ENCODE measurements at places on chromosomes 7 and 10.

DNA sequence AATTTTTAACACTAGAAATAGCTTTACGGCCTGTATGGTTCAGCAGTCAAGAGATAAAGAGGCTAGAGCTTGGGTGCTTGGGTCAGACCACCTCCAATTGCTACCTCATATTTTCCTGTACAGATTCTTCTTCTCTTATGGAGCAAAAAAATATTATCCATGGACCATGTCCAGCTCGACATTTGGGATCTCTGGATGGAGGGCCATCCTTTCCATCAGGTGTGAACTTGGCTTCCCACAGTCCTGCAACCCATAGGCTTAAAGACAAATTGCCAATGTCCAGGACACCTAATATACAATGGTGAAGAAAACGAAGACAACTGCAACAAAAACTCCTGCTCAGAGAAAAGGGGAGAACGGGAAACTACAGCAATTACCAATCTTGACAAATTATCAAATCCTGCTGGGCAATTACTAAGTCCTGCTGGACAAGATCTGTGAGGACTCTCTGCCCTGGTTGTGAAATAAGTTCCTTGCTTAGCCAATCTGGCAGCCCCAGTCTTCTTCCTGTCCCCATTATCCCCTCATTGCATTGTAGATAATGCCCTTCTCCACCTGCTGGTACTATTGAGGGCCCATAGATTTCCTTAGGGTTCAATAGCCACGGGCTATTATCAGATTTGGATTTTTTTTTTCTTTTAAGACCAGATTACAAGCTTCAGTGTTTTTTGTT is 42.0 kb upstream of the BRAF start:
- DNase-seq, result no peak

DNA sequence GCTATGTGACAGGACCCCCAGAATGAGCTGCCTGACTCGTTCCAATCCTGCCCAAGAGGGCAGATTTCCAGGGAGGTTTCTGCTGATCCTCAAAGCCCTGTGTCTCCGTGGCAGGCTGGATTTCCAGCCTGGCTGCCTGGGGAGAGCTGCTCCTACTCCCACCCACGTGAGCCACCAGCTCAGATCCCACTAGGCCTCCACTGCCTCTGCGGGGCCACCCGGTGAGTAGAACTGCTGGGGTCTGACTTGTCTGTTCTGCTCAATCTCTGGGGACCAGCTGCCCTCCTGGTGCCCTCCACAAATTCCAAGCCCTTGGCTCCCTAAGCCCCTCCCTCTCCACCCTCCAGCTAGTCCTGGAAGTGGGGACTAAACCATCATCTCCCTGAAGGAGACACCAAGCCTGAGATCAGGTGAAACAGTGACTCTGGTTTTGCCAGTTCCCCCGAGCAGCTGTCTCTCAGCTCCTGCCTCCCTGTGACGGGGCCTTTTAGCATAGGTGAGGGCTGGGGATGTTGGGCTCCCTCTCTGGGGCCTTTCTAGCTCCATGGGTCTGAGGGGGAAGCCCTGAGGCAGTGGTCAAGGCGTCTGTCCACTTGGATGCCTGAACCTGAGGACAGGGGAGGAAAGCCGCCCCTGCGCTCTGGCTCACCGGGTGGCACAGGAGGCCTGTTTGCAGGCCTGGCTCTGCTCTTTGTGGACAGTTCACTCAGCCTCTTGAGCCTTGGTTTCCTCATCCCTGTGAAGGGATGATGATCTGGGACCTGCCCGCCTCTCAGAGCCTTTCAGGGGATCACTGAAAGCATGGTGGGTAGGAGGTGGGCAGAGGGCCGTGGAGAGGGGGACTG is 5.6 kb downstream of the FAM241B start:
- DNase-seq, result no peak

DNA sequence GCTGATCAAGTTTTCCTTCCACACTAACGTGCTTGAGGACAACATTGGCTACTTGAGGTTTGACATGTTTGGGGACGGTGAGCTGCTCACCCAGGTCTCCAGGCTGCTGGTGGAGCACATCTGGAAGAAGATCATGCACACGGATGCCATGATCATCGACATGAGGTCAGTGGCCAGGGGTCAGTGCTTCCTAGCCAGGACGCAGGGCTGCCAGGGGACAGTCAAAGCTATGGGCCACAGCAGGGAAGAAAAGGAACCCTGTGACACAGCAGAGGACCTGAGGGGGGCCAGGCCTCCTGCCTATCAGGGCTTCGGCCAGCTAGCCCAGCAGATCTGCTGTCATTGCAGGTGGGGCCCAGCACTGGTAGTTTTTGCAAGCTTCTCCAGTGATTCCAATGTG is 5.2 kb downstream of the RBP3 start:
- DNase-seq, result no peak

- DNase-seq, result peak; percentile 54
Measured at GRCh38 chr7:24757353-24758275, at the start of gene GSDME. TSS of gene GSDME (minus strand) at chr7:24757464. CDS start at chr7:24749774, 7,690 bp downstream.

DNA sequence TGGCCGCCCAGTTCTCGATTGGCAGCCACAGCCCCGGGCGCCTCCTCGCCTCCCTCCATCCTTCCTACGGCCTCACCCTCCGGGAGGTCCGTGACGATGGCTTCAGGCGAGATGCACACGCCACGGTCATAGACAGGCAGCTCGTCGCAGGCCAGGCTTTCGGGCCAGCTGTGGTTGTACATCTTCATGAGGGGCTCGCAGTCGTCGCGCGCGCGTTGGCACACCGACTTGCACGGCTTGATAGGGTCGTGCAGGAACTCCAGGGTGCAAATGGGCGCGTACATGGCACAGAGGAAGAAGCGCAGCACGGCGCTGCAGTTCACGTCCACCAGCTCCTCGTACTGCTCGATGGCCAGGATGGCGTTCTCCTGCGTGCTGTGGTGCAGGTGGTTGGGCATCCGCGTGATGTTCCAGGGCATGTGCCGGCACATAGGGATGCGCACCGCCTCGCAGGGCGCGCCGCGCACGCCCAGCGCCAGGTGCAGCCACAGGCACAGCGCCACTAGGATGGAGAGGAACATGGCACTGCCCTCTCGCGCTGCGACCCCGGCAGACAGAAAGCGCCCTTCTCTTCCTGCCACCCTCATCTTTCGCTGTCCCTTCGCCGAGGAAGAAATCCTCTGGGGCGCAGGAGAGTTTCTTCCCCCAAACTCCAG is 472 bp downstream of the SFRP4 start:
- DNase-seq, result no peak

DNA sequence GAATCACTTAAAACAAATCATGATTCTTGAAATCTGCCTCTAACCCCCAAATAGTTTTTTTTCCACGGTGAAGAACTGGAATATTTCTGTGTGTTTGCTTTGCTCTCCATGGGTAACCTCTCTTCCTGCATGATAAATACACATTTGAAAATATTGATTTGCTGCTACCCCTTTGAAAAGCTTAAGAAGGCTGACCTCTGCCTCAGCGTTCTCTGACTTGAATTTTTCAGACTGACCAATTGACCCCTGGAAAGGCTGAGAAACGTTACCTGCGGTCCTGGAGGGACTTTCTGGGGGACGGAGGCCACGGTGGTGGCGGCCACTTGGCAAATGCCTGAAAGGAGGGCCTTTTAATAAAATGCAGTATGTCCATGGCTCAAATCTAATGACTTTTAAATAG is 520.2 kb downstream of the LRMDA start:
- DNase-seq, result no peak

DNA sequence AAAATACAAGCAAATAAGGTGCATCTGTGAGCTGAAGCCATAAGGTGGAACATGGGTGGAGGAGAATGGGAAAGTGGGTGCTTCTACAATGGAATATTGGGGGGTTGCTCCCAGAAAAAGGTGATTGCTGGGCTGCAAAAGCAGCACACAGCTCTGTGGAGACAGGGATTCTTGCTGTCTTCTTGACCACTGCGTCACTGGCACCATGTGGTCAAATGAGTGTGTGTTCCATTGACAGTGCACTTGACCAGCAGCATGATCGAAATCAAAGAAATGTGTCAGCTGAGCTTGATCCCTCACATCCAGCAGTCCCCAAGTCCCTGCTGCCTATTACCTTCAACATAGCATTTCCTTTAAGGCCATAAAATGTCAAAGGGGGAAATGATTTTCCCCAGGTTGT is 56.2 kb downstream of the GPR26 start:
- DNase-seq, result no peak

DNA sequence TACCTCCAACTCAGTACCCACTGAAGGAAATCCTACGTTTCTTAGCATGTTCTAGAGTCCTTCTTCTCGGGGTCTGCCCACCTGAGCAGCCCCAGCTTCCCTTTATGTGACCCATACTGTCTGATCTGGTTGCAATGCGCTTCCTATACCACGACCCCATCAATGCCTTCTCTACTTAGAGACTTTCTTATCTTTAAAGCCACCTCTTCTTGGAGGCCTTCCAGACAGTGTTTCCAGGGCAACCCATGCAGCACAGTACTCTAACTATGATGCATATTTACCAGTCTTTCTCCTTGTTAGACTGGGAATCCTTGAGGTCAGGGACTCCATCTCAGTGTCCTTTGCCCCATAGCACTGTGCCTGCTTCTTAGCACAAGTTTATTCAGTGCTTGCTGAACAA is 54.5 kb upstream of the SLF2 start:
- DNase-seq, result no peak

DNA sequence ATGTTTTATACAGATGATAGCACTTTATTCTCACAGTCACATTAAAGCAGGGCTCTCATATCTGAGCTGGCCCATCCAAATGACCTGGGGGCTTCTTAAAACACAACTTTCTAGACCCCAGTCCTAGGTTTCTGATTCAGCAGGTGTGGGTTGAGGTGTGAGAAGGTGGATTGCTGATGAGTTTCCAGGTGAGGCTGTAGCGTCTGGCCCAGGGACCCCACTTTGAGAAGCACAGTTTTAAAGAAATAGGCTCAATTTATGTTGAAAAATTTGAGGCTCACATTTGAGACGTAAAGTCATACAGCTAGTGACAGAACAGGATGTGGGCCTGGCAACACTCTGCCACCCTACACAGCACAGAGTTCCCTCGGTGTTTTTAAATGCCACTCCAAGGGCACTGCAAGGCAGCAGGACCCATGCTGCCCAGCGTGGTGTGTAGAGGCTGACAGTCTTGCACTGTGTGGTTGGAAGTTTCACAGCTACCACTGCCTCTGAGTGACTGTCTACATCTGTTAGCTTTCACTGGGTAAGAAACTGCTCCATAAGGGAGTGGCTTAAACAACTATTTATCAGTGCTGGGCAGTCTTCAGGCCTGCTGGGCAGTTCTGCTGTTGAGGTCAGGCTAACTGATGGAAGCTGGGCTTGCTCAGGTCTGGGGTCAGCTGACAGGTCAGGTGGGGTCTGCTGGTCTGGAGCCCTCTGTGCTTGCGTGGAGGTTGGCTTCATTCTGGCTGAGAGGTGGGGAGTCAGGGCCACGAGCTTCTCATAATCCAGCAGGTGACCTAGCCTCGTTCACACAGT is 319.7 kb downstream of the CXCL12 start:
- DNase-seq, result no peak

Measured in putamen (tissue), 1 donor.